ENCODE measurements at places on chromosomes 11 and 22.

GRCh38 chr22:20530368-20531153 lies 23.2 kb downstream of the MED15 start:
- no peak for DNase-seq

DNA sequence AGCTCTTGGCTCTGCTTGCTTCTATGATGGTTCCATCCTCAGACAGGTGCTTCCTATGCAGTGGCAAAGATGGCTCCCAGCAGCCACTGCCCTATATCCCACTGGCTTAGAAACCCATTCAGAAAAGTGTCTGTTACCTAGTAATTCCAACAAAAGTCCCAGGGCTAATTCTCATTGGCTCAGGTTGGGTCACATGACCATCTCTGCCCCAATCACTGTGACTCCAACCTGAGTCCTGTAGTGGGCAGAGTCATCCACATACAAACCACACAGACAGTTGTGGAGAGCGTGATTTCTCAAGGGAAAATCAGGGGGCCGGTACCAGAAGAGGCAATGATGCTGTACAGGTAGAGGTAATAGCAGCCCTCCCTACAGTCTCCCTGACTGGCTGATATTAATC lies 67.5 kb downstream of the LHFPL7 start:
- DNase-seq, result no peak

DNA sequence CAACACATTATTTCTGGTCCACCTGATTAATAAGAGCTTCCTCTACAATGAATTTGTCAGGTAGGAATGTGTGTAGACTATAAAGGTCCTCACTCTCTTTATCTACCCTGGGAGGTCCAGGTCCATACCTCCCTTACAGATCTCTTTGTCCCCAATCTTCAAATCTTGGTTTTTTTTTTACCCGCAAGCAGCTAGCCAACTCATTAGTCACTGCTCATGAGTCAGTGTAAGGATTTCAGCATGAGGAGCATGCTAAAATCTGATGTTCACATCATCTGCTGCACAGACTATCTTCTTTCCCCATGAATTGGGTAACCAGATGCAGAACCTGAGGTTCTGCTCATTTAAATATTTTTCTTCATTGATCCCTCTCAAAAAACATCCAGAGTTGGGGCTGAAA lies 397.0 kb upstream of the ISX start:
- DNase-seq, result no peak

GRCh38 chr11:36362902-36363301 lies 66.8 kb downstream of the PRR5L start:
- no peak for DNase-seq

DNA sequence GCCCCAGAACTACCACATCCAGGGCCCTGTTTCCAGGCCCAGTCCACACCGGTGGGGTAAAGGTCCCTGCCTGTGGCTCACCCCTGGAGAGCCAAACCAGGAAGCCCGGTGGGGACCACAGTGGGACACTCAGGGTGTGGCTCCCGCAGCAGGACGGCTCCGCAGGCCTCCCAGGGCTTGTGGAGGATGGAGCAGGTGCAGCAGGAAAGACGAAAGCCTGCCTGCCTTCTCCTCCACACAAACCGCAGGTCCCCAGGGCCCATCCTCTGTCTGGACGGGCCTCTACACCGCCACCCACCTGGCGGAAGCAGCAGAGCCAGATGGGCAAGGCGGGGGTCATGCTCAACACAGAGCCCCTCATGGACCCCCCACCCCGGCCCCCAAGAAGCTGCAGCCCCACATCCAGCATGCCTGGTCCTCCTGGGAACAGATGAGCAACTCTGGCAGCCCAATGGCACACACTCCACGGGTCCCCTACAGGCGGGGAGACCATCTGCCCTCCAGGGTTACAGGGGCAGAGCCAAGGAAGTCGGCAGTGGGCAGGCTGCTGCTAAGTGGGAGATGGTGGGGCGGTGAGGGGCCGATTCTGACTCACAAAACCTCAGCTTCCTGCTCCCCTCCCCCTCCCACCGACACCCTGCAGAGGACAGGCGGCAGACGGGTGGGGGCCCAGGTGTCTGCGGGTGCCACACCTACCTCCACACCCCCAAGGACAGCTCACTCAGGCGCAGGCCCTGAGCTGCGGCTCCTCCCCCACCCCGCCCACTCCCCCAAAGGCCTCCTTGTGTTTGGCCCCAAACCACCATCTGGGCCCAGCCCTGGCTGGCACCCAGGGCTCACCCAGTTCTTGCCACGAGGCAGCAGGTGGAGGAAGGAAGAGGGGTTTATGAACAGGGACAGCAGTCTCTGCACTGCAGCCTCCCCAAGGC lies 5.2 kb downstream of the SBF1 start:
- DNase-seq, result no peak

GRCh38 chr11:13003736-13004493 lies 5.2 kb upstream of the RASSF10 start:
- no peak for DNase-seq

- DNase-seq, result no peak
These were observed 20.2 kb downstream of the BARX2 start for GRCh38 chr11:129395883-129396282.

GRCh38 chr11:10488934-10489691 lies 34.0 kb downstream of the AMPD3 start:
- DNase-seq, result no peak

DNA sequence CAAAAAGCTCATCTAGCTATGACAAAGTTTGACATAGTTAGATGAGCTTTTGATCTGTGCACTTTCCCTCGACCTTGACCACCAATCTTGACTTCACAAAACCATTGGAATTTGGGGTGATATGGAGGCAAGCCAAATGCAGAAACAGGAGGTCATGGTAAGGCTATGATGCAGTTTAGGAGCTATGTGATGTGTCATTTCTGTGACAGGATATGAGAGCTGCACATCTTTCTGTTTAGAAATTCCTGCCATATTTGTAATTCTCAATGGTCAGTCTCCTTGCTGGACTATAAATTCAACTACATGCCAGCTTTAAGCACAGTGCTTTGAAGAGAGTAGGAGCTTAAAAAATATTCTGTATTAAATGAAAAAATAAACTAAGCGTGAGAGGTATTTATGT lies 12.9 kb downstream of the OR51B6 start:
- no peak for DNase-seq

- peak; percentile 89 for DNase-seq
These were observed 1.5 kb downstream of the HSPB2 start for GRCh38 chr11:111913997-111914396.
